ENCODE measurements at places on chromosomes 5 and 9.

- peak; percentile 87 for DNase-seq
These were observed 12.2 kb downstream of the CXXC5 start for GRCh38 chr5:139660105-139660922.

DNA sequence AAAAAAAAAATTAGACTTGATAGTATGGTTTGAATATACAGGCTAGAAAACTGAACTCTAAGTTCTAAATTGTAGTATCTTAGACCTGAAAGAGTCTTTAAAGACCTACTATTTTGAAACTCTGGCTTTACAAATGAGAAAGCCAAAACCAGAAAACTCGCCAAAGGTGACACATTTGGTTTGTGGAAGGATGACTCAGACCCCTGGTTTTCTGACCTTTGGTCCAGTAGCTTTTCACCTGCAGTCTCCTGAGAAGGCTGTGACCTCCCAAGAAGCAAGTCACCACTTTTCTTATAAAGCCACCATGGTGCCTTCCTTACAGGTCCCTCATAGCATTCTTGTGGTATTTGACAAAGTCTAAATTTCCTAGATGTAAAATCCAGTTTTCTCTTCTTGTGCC, 102.1 kb upstream of the CEP78 start:
- no peak for DNase-seq

GRCh38 chr5:74540622-74541021, 99.9 kb downstream of the ENC1 start:
- DNase-seq = no peak

DNA sequence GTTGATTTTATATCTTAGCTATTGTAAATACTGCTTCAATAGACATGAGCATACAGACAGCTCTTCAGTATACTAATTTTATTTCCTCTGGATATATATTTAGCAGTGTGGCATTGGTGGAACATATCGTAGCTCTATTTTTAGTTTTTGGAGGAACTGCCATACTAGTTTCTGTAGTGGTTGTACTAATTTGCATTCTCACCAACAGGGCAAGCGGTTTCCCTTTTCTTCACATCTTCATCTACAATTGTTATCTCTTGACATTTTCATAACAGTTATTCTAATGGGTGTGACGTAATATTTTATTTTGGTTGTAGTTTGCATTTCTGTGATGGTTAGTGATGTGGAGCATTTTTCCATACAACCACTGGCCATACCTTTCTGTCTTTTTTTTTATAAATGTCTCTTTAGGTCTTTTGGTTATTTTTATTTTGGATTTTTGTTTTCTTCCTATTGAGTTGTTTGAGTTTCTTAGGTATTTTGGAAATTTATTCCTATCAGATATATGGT, 32.5 kb downstream of the TAF11L14 start:
- DNase-seq = no peak

DNA sequence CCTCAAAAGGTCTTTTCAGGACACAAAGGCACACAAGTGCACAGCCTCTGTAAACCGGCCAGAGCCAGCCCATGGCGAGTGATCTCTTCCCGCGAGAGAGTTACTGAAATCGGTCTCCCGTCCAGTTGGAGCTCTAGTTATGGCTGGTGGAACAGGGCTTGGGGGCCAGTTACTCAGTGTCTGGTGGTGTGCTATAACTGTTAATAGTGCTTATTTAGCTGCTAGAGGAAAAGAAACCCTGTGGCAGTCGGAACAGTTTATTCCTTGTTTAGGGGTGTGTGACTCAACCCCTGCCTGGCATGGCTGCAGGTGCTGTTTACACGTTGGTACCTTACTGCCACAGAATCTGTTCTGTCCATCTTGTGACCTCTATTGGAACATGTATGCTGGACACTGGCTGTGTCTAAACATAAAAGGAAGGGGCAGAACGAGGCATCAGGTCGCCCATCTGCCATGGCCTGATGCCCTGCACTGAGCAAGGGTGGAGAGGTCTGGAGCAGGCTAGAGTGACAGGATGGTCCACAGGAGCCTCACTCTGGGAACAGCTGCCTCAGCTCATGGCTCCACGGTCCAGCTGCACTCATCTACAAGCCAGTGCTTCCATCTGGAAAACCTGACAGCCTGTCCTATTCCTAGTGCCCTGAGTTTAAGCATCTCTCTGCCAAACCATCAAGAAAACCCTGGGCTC, 49.6 kb upstream of the SIMC1 start:
- no peak for DNase-seq

GRCh38 chr5:125149110-125149509, 402.7 kb upstream of the ZNF608 start:
- DNase-seq = no peak

- no peak for DNase-seq
These were observed 20.7 kb upstream of the IL33 start for GRCh38 chr9:6194934-6195333.

GRCh38 chr9:96121136-96121535, 180.8 kb downstream of the HSD17B3 start:
- DNase-seq = no peak

DNA sequence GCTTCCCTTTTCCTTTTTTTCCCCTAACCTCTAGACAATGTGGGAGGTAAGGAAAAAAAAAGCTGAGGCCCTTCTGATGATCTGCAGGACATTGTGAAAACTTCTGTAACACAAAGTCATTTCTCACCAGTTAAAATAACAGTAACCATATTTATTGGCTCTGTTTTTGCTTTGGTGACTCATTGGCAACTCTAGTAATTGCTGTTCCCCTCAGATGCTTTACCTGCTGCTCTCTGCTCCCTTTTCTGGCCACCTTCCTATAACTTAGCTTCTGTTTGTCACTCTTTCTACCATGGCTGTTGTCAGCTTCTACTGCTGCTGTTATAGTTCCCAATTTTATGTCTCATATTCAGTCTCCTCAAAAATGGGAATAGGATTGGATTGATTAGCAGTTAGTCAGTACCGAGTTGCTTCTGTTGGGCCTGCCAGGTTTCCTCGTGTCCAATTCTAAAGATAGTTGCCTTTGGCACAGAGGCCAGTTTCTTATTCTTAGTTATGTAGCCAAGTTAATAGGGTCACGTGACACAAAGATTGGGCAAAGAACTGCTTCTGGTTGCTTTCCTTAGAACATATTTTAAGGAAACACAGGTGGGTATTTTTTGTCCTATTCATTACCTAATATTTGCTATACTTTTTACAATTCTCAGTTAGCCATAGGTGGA, 16.8 kb downstream of the SCAMP1 start:
- no peak for DNase-seq

DNA sequence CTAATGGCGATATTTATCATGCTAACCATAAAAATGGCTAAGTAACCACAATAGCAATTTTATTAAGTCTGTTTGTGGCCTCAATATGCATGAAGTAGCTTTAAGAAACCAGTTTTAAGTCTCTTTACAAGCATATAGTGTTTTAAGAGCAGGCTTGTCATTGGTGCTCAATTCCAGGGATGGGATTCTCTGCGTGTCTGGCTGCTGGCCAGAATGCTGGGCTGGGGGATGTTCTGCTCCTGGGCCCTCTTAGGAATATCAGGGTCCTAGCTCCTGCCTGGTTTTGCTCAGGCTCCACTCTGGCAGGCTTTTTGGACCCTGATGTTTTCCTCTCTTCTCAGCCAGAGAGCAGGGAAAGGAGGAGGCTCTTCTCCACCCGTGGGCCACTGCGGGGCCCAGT, 127.2 kb downstream of the PDE8B start:
- no peak for DNase-seq

GRCh38 chr9:3323714-3324113, 202.1 kb downstream of the RFX3 start:
- DNase-seq = no peak

DNA sequence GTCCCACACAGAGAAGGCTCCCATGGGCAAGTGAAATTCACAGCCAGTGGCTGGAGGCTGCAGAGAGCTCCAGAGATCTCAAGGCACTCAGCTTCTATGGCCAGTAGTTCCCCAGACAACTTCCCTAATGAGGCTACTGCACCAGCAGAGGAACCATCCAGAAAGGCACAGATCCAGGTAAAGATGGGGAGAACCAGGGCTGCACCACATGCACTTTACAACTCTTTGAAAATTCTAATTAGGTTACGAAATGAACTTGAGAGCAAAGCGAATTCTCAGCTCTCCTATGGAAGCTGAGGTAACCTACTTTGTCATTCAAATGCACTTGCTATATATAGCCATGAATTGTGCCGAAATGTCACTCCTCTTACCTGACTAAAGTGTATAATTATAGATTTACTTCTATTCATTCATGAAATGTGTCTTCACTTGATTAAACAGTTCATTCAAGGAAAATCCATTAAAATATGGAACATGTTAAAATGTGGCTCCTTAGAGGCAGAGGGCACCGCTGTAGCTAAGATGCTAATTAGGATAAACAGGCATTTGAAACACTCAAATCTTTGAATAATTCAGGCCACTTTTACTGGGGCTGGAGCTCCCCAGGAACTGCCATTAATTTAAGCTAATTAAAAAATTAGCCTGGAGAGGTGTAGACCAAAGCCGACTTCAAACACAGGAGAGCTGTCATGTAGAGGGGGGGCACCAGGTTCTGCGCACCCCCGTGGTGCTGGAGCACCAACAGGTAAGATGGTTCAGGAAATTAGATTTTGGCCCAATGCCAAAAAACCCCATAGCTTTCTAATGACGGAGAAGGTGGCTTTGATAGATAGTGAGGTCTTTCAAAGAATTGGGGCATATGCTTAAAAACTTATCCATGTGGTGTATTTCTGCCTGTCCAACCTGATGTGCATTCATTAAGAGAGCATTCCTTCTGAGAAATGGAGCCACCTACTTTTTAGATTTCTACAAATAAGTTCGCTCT, 204.1 kb downstream of the GABBR2 start:
- no peak for DNase-seq

- no peak for DNase-seq
These were observed 322.2 kb upstream of the GRIA1 start for GRCh38 chr5:153168241-153168640.

- no peak for DNase-seq
These were observed 52.4 kb downstream of the ANKH start for GRCh38 chr5:14818931-14819790.

DNA sequence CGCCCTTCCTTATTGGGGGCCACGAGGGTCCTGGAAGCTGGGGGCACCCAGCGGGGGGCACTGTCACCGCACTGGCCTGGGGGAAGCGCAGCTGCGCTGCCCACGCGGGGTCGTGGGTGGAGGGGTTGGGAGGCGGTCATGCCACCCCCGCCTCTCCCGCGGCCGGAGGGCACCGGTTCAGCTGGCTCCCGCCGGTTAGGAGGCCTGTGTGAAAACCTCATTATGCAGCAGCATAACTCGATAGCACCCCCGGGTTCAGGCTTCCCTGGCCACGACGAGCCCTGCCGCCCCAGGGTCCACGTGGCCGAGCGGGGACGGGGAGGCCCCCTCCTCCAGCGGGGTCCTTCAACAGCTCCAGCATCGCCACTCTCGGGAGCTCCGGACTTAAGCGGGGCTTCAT, 91.2 kb upstream of the ERCC6L2 start:
- DNase-seq = no peak

- no peak for DNase-seq
These were observed 38.6 kb downstream of the MARCHF11 start for GRCh38 chr5:16140944-16141343.

- DNase-seq = no peak
These were observed 28.8 kb upstream of the TJP2 start for GRCh38 chr9:69145144-69145715.

- no peak for DNase-seq
These were observed 6.1 kb upstream of the OTP start for GRCh38 chr5:77644371-77645157.

DNA sequence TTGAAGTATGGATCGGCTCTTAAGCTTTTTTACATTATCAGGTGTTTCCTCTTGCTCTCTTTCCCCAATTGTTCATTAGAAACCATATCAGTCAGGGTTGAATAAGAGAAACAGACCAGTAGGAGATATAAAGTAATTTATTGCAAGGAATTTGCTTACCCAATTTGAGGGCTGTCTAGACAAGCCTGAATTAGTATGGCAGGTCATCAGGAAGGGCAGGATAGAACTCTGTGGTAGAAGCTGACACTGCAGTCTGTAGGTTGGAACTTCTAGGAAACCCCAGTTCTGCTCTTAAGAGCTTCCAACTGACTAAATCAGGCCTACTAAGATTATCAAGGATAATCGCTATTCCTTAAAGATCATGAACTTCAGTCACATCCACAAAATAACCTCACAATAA, 24.3 kb downstream of the ISOC1 start:
- no peak for DNase-seq

- DNase-seq = no peak
These were observed 134.3 kb downstream of the MEF2C start for GRCh38 chr5:88748666-88749065.

GRCh38 chr9:16626577-16627130, 243.8 kb downstream of the BNC2 start:
- DNase-seq = peak; percentile 61

GRCh38 chr5:17445185-17445584, 52.8 kb upstream of the TAF11L2 start:
- DNase-seq = no peak

- DNase-seq = peak; percentile 7
These were observed 417.8 kb downstream of the TMEM161B start for GRCh38 chr5:87850843-87851242.

- no peak for DNase-seq
These were observed 248.9 kb downstream of the CWC27 start for GRCh38 chr5:65017636-65018035.

DNA sequence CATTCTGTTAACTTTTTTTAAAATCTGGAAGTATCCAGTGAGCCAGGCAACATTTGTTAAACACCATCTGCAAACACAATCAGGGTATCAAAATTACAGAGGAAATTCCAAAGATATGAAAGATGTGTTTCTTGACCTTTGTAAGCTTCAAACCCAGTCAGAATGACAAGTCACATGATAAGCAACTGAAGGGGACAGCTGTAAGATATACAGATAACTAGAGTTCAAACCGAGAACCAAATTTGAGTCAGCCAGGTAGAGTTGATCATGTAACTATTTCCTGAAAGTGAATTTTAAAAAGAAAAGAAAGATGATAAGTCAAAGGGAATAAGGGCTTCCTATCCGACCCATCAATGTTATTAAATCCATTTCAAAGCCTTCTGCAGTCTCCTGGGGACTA, 196.2 kb downstream of the DEPDC1B start:
- no peak for DNase-seq

DNA sequence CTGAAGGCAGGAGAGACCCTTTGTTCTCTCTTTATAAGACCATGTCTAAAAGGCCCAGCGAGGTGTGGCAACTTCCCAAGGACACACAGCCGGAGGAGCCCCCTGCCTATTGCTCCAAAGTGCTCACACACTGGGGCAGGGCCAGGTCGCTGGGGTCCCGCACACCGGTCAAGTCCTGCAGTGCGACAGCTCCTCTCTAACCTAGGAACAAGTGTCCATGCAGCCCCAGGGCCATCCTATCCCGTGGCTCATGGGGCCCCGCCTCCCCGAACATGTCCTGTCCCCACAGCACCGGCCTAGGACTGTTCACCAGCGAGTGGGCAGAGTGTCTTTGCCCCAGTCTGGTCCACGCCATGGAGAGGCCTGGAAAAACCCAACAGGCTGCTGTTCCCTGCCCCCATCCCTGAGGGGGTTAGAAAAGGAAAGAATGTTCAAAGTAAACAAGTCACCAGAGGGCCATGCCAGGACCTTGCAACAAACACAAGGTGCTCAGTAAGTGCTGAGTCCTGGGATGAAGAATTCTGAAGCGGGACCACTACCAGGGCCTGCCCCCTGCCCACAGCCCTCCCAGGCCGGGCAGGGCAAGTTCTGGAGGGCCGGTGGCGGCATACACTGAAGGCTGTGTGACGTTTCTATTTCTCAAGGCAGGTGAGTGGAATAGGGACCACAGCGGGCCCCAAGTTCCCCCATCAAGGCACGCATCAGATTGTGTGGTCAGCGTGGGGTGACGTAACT, 938 bp downstream of the NINJ1 start:
- DNase-seq = no peak

All from DMS 273 treated with DMSO at 0.1 percent for 48 hours (cell line).